ENCODE measurements at places on chromosomes 7 and 10.

DNA sequence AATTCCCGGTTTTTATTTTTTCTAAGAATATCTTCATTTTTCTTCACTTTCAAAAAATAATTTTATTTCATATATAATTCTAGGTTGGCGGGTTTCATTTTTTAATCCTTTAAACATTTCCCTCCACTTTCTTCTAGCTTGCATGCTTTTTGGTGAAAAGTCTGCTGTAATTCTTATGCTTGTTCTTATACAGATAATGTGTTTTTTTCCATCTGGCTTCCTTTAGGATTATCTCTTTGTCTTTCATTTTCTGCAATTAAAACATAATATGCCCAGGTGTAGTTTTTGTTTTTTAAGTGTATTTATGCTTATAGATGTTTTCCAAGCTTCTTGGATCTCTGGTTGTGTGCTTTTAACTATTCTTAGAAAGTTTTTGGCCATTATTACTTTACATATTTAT, 341.3 kb upstream of the SEMA3C start:
- DNase-seq = no peak

DNA sequence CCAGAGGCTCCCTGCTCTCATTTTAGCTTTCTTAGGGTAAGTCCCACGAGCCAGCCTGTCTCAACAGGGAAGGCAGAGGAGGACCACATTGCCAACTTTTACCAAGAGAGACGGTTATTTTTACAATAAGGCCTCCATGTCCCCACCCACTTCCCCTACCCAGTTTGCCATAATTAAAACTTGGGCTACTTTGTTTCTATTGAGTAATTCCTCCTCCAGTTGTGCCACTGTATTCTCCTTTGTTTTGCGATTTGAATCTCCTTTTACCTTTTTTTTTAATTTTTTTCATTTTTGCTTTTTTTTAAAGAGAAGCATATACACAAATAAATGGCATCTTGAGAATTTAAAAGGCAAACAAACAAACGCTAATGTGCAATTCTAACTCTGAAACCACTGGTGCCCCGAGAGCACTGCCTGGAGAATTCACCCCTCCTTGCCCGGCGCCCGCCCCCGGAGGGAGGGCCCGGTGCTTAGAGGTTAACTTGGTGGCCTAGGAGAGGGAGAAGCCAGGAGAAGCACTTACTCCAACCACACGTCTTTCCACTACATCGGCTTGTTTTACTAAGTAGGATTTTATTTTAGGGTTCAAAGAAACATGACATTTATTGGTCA, 282.3 kb downstream of the USP6NL start:
- no peak for DNase-seq

DNA sequence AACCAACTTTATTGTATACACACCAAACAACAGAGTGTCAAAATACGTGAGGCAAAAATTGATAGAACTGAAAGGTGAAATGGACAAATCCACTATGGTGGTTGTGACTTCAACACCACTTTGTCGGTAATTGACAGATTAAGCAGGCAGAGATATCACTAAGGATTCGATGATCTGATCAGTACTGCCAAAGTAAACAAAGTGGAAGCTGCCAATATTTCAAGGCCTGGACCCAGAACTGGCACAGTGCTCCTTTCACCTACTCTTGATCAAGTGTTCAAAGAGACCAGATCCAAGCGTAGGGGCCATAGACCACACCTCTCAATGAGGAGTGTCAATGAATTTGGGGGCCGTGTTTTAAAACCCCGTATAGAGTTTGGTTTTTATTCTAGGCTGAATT, 167.0 kb downstream of the CDK14 start:
- DNase-seq = no peak

- no peak for DNase-seq
Measured at GRCh38 chr7:24908166-24908565, 71.8 kb downstream of the OSBPL3 start.

DNA sequence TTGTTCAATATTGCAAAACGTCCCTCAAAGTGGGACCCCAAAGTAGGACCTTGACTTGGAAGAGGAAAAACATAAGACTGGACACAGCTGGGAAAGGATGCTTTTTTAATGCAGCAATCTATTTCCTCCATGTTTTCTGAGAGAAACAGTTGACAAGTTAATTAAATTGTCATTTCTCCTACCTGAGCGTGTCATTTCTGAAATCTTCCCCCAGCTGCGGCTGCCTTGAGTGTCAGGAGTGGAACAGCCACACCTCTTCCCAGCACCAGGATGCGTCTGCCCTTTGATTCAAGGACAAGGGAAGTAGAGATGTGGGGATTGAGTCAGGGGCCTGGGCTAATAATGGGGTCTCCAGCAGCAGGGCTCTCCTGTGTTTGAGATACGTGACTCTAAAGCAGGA, 171.3 kb downstream of the HECW1 start:
- DNase-seq = no peak

DNA sequence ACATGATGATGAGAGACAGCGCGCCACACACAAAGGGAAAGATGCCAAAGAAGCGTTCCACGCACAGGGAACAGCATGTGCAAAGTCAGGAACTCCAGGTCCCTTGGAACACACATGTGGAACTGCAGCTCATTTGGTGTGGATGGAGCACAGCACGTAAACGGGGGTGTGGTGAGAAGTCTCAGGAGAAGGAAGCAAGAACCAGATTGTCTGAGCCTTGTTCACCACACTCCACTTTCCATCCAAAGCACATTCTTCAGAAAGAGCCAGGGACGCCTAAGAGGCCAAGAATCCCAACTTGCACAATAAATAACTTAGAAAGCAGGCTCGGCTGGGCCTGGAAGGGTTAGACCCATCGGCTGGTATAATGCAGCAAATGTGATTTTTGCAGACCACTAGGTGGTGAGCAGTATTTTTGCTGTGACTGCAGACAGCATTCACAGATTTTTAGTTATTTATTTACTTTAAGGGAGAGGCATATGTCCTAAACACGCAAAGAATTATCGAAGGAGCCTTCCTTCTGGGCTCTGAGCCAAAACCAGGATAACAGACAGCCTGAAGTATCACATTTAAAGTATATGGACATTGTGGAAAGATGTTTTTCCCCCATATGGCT, 27.9 kb upstream of the ASCC1 start:
- no peak for DNase-seq

DNA sequence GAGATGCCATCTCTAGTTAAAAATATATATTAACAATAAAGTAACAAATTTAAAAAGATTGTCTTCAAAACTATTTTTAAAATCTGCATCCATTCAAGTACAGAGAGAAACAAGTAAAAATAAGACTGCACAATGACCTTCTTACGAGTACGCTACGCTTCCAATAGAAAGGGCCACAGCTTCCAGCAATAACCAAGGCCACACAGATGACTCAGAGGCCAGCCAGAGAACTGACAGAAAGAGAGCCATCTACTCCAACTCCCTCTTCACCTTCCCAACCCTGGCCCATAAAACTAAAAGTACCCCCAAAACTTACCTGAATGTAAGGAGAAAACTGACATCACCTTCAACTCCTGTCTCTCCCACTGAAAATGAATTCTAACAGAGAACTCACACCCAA, 26.8 kb downstream of the PILRA start:
- DNase-seq = no peak

GRCh38 chr7:25386311-25386744, 158.0 kb upstream of the NPVF start:
- DNase-seq = no peak

GRCh38 chr10:101625821-101626412, 37.8 kb downstream of the DPCD start:
- DNase-seq = no peak

- no peak for DNase-seq
Measured at GRCh38 chr7:16739863-16740622, 13.5 kb upstream of the TSPAN13 start.

DNA sequence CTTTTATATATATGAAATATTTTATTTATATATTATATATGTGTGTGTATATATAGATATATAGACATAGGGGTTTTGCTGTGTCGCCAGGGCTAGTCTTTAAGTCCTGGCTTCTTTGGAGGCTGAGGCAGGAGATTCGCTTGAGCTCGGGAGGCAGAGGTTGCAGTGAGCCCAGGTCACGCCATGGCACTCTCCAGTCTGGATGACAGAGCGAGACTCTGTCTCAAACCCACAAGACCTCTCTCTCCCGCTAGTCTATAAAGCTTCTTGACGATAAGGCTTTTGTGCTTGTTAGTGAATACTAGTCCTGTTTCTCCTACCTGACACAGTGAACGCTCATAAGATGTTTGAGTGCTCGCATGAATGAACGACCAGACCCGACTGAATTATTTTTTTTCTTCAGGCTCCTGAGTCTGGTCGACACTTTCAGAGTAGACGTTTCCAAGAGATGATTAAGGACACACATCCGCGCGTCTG, 577 bp upstream of the DDX21 start:
- DNase-seq = no peak

DNA sequence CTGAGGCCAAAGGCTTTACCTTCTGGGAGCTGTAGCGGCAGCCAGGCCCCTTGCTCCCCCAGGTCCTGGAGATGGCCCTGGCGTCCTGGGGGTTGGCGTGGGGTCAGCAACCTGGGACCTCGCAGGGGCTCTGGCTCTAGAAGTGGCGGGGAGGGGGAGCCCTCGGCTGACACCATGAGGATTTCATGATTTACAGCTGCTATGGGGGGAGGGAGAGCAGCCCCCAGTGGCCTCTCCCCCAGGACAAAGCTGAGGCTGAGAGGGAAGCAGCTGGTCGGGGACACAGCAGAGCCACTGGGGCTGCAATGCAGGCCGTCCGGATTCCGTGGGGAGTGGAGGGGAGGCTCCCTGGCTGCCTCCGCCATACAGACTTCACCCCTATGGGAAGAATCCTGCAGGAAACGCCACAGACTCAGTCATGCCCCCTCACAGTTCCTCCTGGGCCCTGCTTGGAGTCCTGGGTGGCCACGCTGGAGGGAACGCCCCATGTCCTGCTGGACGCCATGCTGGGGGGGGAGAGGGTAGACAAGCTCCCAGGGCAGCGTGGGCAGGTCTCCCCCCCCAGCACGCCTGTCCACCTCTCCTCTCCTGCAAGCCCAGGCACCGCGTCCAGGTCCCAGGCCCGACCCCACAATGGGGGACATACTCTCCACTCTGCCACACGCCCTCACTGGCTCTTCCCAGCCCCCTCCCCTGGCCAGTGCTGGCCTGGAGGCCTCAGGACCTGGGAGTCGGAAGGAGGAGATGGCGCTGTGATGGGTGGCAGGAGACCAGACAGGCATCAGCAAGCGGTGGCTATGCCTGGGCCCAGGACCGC, 243.6 kb downstream of the ELFN1 start:
- no peak for DNase-seq

DNA sequence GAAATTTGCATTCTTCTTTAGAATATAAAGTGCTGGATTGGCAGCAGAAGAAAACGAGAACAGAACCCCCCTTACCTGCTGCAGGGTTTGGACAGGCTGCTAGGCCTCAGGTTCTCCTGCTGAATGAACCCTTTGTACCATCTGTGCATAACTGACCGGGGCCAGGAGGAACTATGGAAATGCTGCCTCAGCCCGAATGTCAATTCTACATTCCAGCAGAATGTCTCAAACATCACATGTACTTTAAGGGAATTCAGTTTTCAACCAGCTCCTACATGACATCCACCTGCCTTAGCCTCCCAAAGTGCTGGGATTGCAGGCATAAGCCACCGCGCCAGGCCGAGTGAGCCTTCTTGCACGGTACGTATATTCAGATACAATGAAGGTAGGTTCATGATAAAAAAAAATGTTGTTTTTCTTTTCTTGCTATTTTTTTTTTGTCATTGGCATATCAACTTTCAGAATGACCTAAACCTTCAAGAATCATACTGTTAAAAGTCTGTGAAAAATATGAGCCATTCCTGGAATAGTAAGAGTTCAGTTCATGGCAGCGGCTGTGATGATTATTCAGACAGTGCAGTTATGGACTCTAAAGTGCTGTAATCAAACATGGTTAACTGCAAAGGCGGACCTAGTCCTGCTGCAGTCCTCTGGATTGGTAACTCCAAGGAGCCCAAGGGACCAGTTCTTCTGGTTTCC, 84.4 kb upstream of the TNS3 start:
- no peak for DNase-seq

- DNase-seq = no peak
Measured at GRCh38 chr10:71877821-71878220, 26.8 kb upstream of the PSAP start.

DNA sequence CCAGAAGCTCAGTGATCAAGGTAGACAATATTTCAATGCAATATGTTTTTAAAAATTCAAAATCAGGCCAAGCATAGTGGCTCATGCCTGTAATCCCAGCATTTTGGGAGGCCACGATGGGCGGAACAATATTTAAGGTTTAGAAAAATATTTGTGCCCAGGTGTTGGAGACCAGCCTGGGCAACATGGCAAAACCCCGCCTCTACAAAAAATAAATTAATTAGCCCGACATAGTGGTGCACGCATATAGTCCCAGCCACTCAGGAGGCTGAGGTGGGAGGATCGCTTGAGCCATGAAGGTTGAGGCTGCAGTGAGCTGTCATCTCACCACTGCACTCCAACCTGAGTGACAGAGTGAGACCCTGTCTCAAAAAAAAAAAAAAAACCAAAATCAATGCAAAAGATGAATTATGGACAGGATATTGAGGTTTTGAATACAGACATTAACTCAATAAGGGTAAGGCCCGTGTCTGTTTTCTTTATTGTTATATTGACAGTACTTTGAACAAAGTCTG, 913 bp upstream of the IFIT5 start:
- no peak for DNase-seq

DNA sequence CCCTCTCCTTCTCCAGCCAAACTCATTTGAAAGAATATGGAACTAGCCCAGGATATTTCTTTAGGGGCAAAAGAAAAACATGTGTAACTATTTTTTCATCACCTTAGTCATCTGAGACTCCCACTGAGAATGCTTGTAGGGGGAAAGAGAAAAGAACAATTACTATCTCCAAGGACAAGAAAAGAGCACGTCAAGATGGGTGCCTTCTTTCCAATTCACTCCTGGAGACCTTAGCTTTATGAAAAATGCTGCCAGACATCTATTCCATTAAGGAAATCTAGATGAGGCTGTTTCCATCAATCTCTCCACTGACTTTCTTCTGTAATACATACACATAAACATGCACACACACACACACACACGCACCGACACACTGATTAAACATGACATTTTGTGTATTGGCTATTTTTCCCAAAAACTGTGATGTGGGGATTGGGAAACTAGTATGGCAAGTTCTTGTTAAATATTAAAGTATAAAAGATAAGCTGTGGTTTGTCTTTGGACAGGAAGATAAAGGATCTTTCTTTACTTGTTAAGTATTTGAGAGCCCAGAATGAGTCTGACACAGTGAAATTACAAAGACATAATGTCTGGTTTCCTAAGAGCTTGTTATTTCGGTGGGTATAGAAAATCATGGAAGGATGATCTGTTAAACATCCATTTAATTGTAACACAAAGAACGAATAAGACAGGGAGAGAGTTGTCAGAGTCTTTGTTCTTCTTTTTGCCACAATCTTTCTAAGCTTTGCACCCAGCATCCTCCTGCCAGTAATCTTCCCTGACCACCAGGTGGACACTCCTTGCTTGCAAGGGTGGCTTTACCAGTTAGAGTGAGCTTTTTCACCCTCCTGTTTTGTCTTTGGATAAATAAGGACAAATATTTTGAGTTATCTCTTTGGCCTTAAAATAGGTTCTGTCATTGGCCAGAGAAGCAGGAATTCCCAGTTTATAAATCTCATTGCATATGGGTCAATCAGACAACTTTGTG, 177.3 kb upstream of the TMEM72 start:
- no peak for DNase-seq

GRCh38 chr10:13399236-13399635, 51.1 kb upstream of the SEPHS1 start:
- no peak for DNase-seq
